NCI-H2171 treated with DMSO at 0.1 percent for 48 hours (cell line): ENCODE measurements at places on chromosomes 4 and X.
A peak's percentile ranks its signal among the peaks of the same experiment; 100 is the strongest.

- peak; percentile 59 for DNase-seq
These were observed 17.8 kb downstream of the TRIM2 start for GRCh38 chr4:153221783-153222706.

GRCh38 chrX:34631479-34632220 is 25.4 kb downstream of the TMEM47 start:
- no peak for DNase-seq

DNA sequence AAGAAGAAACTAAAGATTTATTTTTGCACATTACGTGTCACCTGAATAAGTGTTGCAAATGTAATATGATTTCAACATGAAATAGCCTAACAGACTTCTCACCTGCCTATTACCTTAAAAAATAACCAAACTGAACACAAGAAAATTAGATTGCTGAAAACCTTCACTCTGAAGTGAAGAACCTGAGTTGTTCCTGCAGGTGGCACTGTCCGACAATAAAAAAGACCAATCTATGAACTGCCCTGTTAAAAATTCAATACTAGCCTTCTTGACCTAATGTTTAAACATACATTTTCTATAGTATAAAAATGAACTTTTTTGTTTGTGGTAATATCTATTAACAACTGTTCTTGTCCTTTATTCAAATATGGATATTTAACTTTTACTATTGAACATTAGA is 69.2 kb upstream of the PNPLA4 start:
- DNase-seq = peak; percentile 43

- no peak for DNase-seq
These were observed 126.9 kb downstream of the UNC5C start for GRCh38 chr4:95421869-95422268.

DNA sequence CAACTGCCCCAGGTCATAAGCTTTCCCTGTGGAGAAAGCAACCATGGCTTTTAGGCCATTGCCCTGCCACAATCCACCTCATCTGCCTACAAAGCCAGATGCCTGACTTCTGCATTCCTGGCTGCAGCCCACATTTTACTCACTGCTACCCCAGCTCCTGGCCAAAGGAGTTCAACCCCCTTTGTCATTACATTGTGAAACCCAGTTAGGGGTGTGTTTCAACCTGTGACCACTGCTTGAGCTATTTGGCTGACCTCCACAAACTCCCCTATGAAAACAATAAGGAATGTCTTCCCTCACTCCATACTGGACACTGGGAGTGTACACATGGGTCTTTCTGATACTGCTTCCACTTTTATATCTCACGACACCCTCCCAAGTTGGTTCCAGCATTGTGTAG is 589.2 kb downstream of the SH3BGRL start:
- DNase-seq = no peak

- DNase-seq = no peak
These were observed 178.3 kb downstream of the SNCA start for GRCh38 chr4:89658701-89659024.

DNA sequence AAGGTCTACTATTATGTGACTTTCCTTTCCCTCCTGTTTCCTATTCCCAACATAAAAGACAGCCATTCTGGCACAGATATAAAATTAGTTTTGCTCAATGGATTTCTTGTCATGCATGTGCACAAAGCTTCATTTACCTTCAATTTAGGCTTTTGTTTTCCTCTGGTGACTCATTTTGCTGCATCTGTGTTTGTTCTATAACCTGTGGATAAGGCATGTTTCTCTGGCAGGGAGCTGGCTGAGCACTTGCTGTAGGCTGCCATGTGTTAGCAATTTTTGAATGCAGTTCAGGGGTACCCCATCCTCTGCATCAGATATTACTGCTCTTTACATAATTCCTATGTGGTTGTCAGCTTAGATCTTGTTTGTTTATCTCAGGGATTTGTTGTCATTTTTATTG is 202.8 kb upstream of the GRID2 start:
- peak; percentile 21 for DNase-seq

DNA sequence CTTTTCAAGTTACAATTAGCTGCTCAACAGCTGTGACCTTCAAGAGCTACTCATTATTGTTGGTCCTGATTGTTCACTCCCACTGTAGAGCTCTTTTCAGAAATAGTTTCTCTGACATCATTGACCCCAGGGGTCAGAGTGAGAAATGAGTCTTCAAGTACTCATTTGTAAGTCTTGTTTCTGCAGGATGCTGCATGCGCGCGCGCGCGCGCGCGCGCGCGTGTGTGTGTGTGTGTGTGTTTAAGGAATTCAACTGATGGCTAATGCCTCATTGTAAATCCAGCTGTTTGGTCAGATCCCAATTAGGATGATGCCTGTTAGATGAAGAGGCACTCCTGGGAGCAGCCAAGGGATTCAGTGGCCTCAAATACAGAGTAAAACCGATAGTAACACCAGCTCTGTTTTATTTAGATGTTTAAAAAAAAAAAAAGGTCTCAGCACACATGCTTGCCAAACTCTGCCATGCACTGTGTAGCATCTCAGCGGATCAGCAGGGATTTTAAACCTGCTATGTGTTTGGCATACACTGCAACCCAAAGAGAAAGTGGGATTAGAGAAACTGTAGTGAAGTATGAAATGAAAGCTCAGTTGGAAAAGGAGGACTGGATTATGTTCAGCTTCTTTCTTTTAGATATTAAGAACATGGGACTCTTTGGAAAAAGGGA is 332.3 kb downstream of the ADGRL3 start:
- DNase-seq = no peak

- no peak for DNase-seq
These were observed 140.1 kb upstream of the MED14 start for GRCh38 chrX:40875476-40875875.

DNA sequence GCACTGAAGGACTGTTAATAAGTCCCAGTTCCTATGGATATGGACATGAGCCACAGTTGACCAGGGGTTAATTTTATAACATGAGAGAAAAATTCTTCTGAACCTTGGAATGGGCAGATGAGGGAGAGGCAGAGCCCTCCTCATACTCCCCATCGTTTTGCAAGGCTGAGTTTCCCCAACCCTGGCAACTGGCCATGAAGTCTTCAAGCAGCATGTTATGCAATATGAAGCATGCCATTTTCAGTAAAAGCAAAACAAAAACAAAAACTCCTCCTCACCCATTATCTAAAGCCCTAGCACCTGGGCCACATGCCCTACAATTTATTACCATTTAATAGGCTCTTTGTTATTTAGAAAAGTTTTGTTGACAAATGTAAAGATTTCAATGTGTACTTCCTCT is 64.5 kb downstream of the GPC4 start:
- peak; percentile 43 for DNase-seq

- DNase-seq = no peak
These were observed 185.3 kb downstream of the MID1IP1 start for GRCh38 chrX:38986586-38986985.

DNA sequence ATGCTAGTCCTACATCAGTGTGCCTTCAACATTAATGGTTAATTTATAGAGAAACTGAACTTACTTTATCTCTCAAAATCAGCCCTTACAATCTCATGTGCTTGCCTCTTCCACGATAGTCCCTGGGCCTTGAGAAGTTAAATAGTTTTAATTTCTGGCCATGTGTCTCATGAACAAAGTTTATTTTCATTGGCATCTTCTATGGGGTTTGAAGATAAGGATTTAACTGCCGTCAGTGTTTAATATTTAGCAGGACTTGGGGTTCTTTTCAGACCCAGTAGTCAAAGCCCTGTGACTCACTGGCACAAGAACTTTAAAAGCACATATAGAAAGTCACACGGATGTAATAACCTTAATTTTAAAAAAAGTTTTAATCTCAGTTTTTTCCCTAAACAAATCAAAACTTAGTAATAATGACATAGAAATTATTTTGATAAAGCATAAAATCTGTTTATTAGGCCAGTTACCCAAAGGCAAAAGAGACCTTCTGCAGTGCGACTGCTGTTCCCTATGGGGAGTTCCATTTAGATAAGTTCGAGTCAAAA is 10.1 kb upstream of the MPP1 start:
- DNase-seq = no peak

GRCh38 chr4:83993774-83994173 is 457.9 kb downstream of the GPAT3 start:
- no peak for DNase-seq

DNA sequence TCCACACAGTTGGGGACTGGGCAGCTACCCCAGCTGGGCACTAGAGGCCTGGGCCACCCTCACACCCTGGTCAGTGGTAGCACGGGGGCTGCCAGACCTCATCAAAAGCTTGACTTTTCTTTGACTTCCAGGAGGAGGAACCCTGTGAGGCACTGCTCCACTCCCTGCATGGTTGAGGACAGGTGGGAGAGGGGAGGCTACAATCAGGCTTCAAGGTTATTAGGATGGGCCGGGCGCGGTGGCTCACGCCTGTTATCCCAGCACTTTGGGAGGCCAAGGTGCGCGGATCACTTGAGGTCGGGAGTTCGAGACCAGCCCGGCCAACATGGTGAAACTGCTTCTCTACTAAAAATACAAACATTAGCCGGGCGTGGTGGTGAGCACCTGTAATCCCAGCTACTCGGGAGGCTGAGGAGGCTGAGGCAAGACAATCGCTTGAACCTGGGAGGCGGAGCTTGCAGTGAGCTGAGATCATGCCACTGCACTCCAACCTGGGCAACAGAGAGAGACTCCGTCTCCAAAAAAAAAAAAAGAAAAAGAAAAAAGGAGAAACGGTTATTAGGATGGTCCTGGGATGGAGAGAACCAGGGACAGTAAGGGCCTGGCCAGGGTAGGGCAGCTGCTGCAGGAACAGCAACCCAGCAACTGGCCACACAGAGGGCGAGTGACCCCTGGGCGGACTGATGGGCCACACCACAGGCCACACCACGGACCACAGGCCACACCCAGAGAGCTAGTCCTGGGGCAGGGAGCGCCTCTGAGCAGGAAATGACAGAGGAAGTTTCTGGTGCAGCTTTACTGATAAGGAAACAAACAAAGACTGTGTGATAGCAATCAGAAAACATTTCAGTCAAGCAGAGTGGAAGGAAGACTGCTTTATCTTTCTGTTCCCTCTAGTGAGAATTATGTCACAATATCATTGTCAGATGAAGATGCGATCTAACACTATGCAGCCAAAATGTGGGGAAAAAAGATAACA is 20.5 kb upstream of the OPN1LW start:
- no peak for DNase-seq

DNA sequence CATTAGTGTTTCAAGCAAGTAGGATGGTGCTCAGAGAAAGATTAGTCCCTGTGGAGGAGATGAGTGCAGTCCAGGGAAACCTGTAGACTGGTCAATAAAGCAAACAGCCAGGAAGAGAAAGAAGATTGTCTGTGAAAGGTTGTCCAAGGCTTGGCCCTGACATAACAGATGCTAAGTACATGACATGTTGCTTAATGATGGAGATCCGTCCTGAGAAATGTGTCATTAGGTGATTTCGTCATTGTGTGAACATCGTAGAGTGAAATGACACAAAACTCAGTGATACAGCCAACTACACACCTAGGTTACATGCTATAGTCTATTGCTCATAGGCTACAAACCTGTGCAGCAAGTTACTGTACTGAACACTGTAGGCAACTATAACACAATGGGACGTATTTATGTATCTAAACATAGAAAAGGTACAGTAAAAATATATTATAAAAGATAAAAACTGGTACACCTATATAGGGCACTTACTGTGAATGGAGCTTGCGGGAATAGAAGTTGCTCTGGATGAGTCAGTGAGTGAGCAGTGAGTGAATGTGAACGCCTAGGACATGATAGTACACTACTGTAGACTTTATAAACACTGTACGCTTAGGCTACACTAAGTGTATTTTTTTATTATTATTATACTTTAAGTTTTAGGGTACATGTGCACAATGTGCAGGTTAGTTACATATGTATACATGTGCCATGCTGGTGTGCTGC is 9.0 kb upstream of the PRSS48 start:
- DNase-seq = no peak

DNA sequence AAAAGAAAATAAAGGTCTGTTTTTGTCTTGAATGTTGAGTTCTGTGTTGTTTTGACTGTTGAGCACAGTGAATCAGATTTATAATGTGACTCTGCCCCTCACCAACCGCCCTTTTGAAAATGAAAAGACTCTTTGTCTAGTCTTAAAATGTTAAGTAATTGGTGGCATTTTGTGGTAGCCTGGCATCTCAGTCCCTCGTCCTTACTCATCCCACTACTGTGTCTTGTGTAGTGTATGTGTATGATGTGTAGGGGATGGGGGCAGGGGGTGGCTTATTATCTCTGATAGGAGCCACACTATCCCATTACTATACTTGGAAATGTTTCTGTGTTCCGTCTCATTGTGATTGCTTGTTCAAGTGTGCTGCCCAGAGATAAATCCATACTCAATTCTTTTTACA is 12.2 kb downstream of the KLHL34 start:
- no peak for DNase-seq

DNA sequence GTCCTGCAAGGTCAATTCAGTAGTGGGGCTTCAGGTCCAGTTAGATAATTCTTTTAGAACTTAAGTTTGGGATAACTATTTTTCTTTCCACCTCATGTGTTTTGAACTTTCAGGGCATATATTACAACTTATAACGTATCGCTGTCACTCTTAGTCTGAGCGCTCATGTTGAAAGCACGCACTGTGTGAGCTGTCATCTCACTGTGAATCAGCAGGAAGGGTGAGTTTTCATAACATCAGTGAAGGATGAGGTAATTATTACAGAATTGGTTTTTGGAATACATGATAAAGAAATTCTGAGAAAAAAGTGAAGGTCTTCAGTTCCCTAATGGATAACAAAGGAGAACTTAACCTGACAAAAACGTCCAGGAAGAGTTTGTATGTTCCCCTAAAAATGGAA is 45.1 kb upstream of the SLC4A4 start:
- DNase-seq = no peak

- no peak for DNase-seq
These were observed 96.8 kb downstream of the PJA1 start for GRCh38 chrX:69068301-69069085.

GRCh38 chr4:66565801-66566200 is 895.5 kb upstream of the EPHA5 start:
- DNase-seq = no peak

DNA sequence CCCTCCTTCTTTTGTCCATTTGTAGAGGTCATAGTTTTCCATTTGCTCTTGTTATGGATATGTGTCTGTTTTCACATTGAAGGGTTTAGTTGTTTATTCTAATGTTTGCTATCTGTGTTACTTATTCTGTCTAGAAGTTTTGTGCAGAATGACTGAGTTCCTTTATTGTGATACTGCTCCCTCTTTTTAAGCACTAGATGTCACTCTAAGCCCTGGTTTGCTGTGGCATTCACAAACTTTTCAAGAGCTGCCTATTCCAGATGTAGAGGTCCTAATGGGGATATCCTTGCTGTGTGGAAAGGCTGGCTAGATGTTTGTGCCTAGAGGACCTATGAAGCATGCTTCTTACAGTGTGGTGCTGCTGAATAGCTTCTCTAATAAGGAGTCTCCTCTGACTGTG is 338.6 kb downstream of the SPIN4 start:
- DNase-seq = no peak
